ENCODE measurements at places on chromosomes 6 and 20.

- peak; percentile 2 for DNase-seq
These were observed 53.6 kb upstream of the AGPAT4 start for GRCh38 chr6:161327360-161327953.

DNA sequence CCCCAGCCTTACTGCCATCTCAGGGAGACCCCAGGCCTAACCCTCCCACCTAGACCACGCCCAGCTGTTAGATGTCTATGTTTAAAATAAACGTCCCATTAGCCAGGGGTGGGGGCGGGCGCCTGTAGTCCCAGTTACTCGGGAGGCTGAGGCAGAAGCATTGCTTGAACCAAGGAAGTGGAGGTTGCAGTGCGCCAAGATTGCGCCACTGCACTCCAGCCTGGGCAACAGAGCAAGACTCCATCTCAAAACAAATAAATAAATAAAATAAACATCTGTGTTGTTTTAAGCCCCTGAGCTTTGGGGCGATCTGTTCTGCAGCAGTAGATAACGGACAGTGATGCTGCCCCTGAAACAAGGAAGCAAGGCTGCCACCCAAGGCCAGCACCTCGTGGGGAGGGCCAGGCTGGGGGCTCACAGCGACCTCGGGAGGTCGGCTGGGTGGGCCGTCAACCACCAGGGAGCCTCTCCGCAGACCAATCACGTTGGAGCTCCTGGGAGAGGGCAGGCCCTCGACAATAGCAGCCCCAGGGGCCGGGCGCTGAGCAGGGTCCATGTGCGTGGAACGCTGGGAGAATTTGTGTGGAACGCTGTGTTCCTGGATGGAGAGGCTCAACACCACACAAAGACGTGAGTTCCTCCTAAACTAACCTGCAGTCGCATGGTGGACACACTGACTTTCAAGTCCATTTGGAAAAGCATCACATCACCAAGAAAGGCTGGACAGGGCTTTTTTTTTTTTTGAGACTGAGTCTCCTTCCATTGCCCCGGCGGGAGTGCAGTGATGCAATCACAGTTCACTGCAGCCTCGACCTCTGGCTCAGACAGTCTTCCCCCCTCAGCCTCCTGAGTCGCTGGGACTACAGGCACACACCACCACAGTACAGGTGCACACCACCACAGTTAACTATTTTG, 1.0 kb upstream of the HELZ2 start:
- DNase-seq: peak; percentile 31

DNA sequence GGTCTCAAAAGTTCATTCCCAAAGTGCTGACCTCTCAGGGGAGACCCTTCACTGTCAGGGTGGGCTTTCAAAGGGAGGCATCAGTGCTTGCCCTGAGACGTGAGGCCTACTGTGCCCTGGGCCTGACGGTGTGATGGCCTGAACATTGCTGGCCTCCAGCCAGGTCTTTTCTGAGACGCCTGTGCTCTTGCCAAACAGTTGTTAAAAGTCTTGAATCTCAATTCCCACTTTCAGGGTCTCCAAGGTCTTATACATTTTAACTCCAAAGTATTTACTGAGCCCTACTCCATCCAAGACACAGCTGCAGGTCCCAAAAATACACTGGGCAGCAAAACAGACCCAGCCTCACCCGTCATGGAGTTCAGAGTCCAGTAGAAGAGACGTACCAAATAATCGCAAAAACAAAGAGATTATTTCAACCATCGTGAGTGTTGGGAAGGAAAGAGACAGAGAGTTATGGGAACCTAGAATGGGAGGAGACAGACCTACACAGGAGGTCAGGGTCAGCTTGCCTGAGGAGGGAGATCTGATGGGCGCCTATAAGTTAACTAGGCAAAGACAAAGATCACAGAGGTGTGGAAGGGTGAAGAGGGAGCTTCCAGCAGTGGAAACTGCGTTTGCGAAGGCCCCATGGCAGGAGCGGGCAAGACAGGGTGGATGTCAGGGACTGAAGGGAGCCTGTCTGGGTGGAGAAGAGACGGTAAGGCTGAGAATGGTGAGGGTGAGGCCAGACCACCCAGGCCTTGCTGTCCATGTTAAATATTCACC, 446.3 kb downstream of the PREX1 start:
- DNase-seq: no peak

DNA sequence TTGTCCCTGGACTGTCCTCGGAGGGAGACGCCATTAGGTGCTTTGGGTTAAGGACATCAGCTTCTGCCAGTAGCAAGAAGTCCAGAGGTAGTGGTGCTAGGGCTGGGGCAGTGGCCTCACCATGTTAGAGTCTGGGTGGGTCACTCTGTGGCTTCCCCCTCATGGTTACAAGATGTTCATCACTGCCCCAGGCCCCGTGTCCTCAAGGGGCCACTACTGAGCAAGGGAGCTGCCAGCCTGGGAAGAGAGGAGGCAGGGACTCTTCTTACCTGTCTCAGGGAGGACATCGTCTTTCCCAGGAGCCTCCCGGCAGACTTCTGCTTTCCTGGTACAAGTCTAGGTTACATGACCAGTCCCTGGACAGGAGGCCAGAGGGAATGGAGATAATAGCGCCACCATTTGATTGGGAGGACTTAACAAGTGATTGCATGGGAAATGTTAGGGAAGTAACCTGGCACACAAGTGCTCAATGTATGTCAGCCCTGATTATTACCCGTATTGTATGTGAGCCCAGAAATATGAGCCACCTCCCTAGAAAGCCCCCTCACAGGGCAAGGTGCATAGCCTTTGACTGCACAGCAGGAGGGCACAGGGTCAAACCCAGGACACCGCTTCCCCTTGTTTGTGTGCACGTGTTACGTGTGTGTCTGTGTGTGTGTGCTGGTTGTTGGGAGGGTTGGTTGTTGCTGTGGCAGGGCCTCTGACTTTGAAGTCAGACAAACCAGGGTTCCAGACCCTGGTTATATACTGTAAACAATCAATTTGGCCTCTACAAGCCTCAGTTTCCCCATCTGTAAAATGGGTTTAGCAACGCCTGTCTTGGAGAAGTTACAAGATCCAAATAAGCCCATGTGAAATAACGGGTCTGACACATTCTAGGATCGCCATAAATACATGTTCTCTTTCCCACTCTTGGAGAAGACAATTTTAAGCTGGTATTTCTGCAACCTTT, 30.0 kb downstream of the SIRPA start:
- DNase-seq: no peak

DNA sequence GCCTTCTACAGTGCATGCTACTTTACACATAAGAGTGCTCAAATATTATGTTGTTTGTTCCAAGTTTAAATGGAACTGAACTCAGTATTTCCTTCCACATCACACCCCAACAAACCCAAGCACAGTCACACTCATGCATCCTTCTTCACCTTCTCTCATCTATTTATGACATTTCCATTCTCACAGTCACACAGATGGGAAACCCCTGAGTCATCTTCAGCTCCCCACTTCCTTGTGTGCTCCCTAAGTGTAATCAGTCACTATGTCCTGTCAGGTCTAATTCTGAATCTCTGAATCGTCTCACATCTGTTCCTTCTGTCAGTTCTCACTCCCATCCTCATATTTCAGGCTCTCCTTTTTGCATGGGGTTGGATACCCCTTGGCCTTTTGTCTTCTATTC, 96.0 kb downstream of the RIMS1 start:
- DNase-seq: no peak

- no peak for DNase-seq
These were observed 50.8 kb upstream of the SASH1 start for GRCh38 chr6:148291876-148292275.

GRCh38 chr6:12066297-12066696, 54.2 kb downstream of the HIVEP1 start:
- no peak for DNase-seq

DNA sequence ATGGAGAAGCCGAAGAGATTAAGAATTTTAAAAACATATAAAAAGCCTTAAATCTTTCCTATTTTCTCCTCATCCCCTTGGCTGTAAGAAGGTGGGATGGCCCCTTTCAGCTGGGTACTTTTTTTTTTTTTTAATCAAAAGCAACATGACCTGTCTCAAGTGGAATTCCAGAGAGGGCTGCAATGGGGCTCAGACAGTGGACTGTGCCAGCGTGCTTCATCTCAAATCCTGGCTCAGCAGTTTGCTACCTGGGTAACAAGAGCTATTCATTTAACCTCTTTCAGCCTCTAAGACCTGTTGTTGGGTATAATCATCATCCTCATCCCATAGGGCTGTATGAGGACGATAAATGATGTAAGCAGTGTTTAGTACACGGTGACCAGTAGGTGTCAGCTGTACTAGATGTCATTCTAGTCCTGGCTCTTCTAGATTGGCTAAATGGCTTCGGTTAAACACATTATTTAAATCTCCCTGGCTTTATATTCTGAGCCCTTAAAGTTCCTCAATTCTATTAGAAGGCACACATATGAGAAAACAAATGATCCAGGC, 6.9 kb upstream of the PPP1R3G start:
- DNase-seq: no peak

- DNase-seq: peak; percentile 17
These were observed 115.8 kb downstream of the FOXO3 start for GRCh38 chr6:108676555-108676954.

- DNase-seq: no peak
These were observed 2.1 kb downstream of the C6orf141 start for GRCh38 chr6:49552596-49552995.

DNA sequence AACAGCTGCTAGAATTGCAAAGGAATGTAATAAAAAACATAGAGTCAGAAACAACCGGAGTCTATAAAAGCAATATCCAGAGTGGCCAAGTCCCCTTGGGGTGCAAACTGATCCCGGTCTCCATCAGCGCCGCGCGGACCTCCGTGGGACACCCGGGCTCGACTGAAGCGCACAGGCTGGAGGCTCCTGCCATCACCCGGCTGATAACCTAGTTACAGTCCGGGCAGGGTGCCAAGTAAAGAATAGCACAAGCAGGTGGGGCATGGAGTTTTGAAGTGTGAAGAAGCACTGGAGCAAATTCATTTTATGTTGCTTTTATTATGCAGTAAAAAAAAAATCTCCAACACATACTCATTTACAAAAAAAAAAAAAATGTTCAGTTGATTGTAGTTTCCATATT, 205.1 kb upstream of the GMDS start:
- DNase-seq: no peak
